ENCODE measurements at places on chromosomes 3 and 15.

GRCh38 chr3:5458526-5458925 lies 271.0 kb downstream of the EDEM1 start:
- DNase-seq, result no peak

GRCh38 chr3:60010781-60011180 lies 961.0 kb upstream of the CFAP20DC start:
- DNase-seq, result no peak

GRCh38 chr15:57432141-57432741 lies 55.9 kb downstream of the CGNL1 start:
- peak; percentile 70 for DNase-seq

GRCh38 chr15:44726568-44727484 lies 9.5 kb upstream of the TRIM69 start:
- DNase-seq, result peak; percentile 91

DNA sequence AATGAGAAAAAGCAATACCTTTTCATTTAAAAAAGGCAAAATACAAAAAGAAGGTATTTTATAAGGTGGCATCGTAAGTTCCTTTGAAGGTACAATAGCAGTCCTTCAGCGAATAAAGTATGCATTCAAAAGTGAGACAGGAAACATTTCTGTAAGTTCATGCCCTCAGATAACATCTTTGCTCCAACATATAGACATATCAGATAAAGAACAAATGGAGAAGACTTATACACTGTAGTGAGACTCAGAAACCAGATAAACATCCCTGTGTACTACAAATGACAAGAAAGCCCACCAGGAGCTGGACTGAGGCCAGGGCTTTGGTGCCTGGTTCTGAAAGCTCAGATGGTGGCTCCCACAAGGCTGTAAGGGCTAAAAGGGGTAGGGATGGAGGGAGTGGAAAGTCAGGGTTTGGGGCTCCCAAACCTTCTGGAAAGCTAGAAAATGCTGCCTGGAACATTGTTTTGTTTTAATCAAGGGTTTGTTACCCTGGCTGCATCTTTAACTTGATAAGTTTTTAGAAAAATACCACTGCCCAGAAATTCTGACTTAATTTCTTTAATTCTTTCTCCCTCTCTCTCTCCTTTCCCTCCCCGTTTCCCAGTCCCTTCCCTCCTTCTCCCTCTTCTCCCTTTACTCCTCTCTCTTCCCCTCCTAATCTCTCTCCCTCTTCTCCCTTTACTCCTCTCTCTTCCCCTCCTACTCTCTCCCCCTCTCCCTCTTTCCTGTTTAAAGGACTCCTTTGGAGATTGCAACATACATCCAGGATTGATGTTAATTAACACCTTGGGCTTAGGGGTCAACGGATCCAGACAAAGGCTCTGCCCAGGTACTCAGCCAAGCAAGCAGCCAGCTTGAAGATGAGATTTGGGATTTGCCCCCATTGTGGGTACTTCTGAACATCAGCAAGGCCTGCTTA lies 126.1 kb downstream of the AQP9 start:
- DNase-seq, result no peak

DNA sequence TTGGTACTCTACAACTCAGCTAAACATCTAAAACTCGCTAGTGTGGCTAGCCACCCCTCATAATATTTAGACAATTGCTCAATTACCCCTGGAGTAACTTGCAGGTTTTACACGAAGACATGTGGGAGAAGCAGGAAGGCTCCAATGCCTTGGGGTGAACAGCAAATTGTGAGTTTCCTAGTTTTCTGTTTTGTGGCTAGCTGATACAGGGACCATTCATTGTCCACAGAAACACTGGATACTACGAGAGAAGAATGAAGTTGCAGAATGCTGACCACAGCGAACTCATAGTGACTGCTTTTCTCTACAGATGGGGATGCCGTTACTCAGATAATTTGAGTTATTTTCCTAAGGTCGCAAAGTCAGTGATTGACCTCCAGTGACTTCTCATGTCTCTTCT lies 212.9 kb downstream of the P3H2 start:
- no peak for DNase-seq

GRCh38 chr15:90001062-90001682 lies at the start of gene ZNF710:
TSS of gene ZNF710 (plus strand) at chr15:90001324. CDS start at chr15:90067138, 65,814 bp downstream.
- DNase-seq, result peak; percentile 67

- peak; percentile 87 for DNase-seq
Measured at GRCh38 chr3:17175187-17175807, 290.5 kb downstream of the PLCL2 start.

Data from astrocyte (in vitro differentiated cells and primary cell).